HTR-8/SVneo (cell line): ENCODE measurements at places on chromosomes 1 and 21.

- DNase-seq = no peak
Observed at GRCh38 chr1:9719978-9720722, 68.6 kb downstream of the PIK3CD start.

- DNase-seq = peak; percentile 56
Observed at GRCh38 chr1:145720556-145720877, 1.2 kb downstream of the CD160 start.

GRCh38 chr1:209585672-209586071, 2.2 kb downstream of the CAMK1G start:
- no peak for DNase-seq

DNA sequence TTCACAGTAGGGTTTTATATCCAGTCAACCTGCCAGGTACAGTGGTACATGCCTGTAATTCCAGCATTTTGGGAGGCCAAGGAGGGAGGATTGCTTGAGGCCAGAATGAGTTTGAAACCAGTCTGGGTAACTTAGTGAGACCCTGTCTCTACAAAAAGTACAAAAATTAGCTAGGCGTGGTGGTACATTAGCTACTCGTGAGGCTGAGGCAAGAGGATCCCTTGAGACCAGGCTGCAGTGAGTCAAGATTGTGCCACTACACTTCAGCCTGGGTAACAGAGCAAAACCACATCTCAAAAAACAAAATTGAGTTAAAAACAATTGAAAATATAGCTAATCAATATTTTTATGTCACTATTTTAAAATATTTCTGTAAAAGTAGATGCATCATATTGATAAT, 33.2 kb downstream of the DDI2 start:
- no peak for DNase-seq

- no peak for DNase-seq
Observed at GRCh38 chr1:92485381-92486250, 1.1 kb downstream of the GFI1 start.

DNA sequence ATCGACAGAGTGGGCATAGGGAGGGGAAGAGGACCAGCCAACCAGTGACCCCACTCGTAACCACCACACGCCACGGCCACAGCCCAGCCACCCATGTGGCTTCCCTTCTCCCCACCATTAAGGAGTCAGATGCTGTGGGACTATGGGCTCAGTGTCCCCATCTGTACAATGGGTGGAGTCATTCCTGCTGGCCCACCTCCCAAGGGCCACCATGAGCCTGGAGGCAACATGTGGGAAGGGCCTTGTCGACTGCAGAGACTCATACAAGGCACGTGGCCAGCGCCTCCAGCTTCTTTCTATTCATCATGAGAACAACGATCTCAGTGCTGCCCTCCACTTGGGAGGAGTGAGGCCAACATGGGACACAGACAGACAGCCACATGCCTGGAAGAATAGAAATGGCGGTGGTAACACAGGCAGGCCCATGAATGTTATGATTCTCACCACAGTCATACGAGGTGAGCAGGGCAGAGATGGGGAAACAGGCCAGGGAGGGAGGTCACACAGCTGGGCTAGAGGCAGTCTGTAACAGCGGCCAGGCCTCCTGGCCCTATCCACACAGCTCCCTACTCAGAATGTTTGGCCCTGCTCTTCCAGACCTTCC, 16.1 kb downstream of the LRP8 start:
- DNase-seq = no peak

DNA sequence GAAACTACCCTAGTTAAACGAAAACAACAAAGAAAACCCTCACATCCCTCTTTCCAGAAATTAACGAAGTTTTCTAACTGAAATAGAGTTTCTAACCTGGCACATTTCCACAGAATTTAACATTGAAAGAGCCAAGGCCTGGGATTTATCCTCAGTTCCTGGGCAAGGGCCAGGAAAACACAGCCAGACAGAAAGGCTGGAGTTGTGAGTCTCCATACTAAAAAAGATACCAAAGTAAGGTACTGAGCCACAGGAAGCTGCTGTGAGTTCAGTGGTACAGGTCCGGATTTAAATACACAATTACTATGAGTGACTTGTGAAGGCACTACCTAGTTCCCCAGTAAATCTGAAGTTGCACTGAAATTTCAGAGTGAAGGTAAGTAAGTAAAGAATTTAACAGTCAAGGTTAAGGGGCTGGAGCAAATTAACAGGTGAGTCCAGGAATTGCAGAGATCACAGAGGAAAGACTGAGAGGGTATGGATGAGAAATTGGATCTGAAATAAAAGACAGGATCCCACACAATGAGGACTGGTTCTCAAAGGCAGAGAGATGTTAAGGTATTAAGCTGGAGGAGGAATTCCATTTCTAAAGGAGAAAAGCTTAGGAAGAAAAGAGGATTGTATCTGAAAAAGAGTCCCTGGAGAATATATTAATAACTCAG, 905 bp downstream of the LIX1L start:
- DNase-seq = no peak

DNA sequence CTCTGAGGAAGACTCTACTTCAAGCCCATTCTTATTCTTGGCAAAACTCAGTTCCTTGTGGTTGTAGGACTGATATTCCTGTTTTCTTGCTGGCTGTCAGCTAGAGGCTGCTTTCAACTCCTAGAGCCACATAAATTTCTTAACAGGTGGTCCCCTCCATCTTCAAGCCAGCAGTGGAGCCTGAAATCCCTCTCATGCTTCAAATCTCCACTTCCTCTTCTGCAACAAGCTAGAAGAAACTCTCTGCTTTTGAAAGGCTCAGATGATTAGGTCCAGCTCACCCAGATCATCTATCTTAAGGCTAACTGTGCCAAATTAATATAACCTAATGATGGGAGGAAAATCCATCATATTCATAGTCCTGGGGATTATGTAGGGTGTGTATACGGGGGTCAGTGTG, 43.2 kb upstream of the CD34 start:
- no peak for DNase-seq

GRCh38 chr1:186772228-186772627, 56.5 kb upstream of the PLA2G4A start:
- no peak for DNase-seq

DNA sequence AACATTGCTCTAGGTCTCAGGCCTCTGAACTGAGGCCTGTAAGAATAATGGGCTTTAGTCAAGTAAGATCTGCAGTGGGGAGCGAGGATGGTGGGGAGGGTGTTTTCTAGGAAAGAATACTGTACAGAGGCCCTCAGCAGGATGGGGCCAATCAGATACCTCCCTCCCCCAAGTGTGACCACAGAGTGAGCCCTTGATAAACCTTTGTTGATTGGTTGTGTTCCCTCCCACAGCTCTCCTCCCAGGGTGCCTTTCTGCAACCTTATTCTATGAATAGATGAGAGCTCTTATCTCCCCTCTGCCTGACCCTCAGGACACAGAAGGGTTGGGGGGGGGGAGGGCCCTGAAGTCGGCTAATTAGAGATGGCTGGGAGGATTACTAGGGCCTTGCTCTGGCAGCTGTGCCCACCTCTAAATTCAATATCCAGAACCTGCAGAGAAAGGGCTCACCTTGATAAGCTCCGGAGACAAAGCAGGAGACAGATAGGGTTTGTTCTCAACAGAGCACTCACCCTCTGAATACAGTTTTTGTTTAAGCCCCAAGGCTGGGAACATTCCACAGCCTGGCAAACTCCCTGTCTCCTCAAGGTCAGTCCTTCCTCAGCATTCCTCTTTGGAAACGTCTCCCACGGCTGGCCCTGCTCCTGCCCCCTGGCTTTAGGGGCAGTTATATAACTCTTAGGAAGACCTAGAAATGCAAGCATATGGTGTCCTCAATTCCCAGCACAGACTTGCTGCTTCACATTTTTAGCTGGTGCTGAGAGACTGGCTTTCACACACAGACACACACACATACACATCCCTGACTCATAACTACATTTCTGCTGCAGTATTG, 42.9 kb downstream of the ATP1A1 start:
- DNase-seq = no peak

- DNase-seq = no peak
Observed at GRCh38 chr1:216961516-216961915, 238.3 kb upstream of the ESRRG start.

- no peak for DNase-seq
Observed at GRCh38 chr1:112721966-112722524, 6.9 kb upstream of the PPM1J start.

DNA sequence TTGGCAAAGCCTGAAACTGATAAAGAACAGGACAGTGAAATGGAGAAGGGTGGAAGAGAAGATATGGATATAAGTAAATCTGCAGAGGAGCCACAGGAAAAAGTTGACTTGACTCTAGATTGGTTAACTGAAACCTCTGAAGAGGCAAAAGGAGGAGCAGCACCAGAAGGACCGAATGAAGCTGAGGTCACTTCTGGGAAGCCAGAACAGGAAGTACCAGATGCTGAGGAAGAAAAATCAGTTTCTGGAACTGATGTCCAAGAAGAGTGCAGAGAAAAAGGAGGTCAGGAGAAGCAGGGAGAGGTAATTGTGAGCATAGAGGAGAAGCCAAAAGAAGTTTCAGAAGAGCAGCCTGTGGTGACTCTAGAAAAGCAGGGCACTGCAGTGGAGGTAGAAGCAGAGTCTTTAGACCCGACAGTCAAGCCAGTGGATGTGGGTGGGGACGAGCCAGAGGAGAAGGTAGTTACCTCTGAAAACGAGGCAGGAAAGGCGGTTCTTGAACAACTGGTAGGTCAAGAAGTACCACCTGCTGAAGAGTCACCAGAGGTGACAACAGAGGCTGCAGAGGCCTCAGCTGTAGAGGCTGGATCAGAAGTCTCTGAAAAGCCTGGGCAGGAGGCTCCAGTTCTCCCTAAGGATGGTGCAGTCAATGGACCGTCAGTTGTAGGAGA, 16.3 kb downstream of the CCDC17 start:
- DNase-seq = no peak

- DNase-seq = no peak
Observed at GRCh38 chr1:41874903-41875411, 43.8 kb downstream of the HIVEP3 start.

GRCh38 chr1:215484171-215484939, 82.7 kb upstream of the KCTD3 start:
- DNase-seq = no peak

DNA sequence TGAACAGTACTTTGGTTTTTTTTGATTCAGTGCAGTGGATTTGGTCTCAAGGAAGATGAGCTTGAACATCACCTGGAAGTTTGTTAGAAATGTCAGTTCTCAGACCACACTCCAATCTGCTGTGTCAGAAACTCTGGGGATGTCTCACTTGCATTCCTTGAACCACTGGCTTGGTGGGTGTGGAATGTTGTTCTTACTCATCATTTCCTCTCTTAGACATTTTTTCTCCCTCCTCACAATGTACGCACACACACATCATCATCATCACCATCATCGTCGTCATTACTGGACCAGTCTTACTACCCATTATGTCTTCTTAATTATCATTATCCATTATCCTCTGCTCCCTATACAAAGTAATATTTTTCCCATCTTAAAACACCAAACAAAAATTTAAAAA, 91.9 kb upstream of the KCNK2 start:
- peak; percentile 68 for DNase-seq

- DNase-seq = no peak
Observed at GRCh38 chr1:203287109-203287893, 18.0 kb upstream of the BTG2 start.

- no peak for DNase-seq
Observed at GRCh38 chr1:175178056-175178455, 14.5 kb downstream of the KIAA0040 start.

DNA sequence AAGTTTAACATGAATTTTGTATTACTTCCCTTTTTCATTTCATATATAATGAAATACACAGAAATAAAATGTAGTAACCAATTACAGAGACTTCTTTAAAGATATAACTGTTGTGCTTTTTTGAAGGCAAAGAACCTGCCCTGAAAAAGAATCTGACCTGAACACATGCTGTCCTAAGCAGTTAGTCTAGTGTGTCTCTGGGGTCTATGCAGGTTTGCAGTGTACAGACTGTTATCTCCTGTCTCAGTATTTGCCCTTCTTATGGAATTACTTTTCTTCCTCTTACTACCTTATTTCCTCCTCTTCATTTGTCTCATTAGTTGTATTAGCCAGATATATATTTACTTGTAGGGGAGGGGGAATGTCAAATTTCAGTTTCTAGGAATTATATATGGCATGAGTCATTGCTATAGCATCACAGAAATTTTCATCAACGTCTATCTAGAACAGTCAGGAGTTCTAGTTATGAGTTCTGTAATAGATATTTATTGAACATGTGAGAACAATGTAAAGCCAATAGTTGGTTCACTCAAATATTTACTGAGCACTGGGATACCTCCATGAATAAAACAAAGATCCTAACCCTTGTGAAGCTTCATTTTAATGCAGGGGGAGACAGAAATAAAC, 28.4 kb upstream of the PLEKHO1 start:
- peak; percentile 18 for DNase-seq

- DNase-seq = no peak
Observed at GRCh38 chr1:228364706-228365213, 41.9 kb downstream of the TRIM11 start.

DNA sequence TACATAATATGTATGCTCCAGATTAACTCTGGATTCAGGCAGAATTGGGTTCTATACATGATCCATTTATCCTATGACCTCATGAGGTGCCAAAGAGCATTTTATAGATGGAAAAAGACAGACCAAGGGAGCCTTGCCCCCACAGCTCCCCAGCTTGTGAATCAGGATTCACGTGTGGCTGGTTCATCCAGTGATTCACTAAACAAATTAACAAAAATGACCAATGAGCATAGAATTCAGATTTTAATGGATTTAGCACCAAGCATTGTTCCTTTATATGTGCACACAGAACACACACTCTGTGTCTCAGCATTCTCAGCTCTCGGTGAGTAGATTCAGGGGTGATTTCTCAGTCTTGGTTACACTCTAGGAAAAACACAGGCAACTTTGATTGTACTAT, 51.7 kb upstream of the BARHL2 start:
- no peak for DNase-seq

DNA sequence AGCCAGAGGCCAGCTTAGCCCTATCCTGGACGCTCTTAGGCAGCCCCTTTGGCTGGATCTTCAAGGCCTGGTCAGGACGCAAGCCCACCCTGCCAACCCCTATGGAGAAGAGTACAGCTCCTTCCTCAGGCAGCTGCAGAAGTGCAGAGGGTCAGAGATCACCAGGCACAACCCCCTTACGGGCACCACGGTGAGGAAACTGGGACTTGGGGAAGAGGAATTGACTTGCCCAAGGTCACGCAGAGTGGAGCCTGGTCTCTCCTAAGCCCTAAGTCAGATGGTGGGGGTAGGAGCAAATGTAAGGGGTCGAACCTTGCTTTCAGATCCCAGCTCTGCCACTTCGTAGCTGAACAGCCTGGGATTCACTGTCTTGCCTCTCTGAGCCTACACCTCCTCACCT, 3.7 kb downstream of the E2F2 start:
- DNase-seq = no peak

- DNase-seq = no peak
Observed at GRCh38 chr1:154955039-154955717, 721 bp downstream of the PBXIP1 start.
